ENCODE measurements at places on chromosomes 16 and 17.

GRCh38 chr16:28603381-28604185 is 6.3 kb downstream of the SULT1A1 start:
- DNase-seq: no peak

GRCh38 chr16:56426585-56426984 is 1.2 kb upstream of the AMFR start:
- no peak for DNase-seq

- DNase-seq: peak; percentile 66
These were observed 27.1 kb downstream of the GNPTG start for GRCh38 chr16:1378804-1379303.

- no peak for DNase-seq
These were observed 8.5 kb upstream of the KPNB1 start for GRCh38 chr17:47641202-47641601.

DNA sequence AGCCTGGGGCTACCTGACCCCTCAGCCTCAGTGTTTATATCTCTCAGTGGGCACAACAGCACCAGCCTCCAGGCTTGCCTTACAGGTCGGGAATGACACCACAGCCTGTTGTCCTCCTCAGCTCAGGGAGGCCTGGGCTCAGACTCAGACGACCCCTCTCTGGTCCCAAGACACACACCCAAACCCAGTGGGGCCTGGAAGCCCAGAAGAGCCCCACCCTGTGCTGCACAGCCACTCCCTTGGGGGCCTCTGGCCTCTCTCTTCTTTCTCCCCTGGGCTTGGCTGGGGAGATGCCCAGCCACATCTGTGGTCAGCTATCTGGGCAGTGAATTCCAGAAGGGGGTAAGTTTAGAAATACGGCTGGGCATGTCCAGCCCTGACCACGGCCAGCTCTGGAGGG is 2.4 kb downstream of the NATD1 start:
- DNase-seq: no peak

DNA sequence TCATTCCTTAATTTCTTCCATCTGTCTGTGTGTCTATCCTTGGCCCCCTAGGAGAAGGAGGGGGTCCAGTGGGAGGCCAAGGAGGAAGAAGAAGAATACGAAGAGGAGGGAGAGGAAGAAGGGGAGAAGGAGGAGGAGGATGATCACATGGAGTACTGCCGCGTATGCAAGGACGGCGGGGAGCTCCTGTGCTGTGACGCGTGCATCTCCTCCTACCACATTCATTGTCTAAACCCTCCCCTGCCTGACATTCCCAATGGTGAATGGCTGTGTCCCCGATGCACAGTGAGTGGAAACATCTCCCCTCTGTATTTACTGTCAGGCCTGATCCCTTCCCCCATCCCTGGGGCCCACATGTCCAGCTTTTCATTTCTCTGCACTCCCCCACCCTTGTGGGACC is 6.3 kb downstream of the CHD3 start:
- DNase-seq: no peak

- DNase-seq: no peak
These were observed 131.1 kb downstream of the ENGASE start for GRCh38 chr17:79205688-79206205.

Measured in mesendoderm (in vitro differentiated cells).